ENCODE measurements at places on chromosomes 3 and 15.

DNA sequence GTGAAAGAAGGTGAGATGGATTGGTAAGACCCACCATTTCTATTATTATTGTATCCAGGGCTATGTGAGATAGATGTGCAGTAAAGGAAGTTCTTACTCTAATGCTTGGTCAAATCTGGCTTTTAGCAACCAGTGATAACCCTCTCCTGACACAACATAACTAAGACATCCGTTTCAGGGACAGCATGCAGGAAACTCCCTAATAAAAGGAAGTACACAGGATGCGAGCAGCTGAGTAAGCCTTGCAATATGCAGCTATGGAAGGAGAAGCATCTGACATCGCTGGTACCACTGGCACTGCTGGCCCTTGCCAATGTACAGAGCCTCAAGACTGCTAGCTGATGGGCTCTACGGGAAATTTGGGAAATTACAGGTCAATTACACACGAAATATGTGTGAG is 662.3 kb downstream of the NR2F2 start:
- DNase-seq: no peak

DNA sequence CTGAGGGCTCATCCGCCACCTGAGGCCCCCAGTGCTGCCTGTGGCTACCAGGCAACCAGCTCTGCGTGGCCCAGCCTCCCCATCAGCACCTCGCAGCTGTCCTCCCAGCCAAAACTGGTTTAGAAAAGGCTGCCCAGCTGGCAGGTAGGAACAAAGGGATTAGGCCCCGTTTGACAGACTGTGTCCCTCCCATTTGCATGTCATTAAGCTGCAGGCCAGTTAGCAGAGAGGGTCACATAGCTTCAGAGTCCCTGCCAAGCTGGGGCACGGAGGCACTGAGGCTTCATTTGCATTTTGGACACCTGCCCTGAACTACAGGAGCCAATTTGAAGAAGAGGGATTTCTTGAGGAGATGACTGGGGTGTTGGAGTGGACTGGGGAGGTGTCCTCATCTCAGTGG is 177.9 kb downstream of the TLE3 start:
- no peak for DNase-seq

DNA sequence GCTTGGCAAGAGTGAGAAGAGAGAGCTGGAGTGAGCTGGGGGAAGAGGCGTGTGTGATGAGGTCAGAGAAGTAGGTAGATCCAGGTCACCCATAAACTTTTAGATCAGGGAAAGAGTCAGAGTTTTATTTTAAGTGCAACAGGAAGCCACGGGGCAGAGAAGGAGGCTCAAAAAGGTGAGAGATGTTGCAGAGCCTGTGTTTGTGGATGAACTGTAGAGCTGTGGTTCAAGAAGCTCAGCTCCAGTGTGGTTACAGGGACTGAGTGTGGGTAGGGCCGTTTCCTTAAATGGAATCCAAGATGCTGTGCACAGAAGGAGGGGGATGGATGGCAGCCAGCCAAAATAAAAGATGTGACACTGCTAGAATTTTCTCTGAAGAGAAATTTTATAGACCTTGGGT is 337.2 kb downstream of the SATB1 start:
- no peak for DNase-seq

DNA sequence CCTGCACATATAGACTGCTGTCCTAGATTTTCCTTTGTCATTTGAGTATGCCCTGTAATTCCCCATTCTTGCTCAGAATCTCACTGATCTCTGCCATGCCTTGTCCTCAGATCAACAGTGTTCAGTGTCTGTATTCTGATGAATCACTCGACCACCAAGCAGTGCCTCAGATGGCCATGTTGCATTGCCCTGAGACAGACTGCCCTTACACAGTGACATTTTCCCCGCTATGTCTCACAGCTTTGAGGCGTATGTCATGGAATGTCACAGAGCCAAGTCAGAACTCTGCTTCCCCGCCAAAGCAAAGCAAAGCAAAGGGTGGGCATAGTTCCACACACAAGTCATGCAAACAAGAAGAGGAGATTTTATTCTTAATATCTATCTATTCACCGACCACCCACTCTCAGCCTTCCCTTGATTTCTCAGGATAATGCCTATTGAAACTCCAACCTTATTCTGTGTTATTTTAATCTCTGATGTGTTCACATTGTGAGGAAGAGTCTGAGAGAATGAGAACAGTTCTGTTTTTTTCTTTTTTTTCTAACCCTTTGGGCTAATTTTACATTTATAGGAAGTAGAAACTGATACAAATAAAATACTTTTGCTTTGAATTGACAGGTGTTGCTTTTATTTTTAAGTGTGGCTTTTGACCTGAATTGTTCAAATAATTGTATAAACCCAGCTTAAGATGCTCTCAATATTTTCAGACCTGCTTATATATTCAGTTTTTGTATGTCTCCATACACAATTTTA is 16.9 kb upstream of the PSMD6 start:
- no peak for DNase-seq

DNA sequence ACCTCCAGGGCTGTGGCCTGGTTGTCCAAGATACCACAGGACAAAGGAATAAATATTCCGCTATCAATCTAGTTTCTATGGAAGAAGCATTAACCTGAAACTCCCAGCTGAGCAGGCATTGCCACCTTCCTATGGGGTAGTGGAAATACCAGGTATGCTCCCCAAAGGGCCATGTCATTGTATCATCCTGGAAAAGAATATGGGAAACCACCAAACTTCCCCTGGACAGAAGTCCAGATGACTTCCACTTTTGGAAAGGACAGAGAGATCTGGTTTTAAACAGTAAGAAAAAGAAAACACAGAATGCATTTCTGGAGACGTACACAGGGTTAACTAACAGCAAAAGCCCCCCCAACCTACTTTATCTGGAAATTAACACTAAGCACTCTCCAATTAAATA is 100.2 kb downstream of the RFTN1 start:
- DNase-seq: no peak

- DNase-seq: no peak
These were observed 406.8 kb downstream of the SHQ1 start for GRCh38 chr3:72441284-72441994.

DNA sequence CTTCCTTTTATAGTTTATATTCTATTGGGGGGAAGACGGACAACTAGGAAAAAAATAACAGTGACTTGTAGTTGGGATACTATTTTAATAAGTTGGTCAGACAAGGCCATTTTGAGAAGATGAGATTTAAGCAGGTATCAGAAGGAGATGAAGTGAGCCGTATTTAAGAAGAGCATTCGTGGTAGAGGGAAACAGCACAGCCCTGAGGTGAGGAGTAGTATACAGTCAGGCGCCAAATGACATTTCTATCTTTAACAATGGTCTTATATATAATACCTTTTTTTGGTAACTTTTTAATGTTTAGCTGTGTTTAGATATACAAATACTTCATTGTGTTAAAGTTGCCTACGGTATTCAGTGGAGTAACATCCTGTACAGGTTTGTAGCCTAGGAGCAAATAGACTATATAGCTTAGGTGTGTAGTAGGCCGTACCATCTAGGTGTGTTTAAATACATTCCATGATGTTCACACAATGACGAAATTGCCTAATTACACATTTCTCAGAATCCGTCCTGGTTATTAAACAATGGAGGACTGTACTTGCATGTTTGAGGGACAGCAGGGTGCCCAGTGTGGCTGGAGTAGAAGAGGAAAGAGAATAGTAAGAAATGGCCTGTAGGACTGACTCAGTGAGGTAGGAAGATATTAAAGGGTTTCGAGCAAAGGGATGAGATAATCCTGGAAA is 1.6 kb downstream of the NKTR start:
- DNase-seq: peak; percentile 24

DNA sequence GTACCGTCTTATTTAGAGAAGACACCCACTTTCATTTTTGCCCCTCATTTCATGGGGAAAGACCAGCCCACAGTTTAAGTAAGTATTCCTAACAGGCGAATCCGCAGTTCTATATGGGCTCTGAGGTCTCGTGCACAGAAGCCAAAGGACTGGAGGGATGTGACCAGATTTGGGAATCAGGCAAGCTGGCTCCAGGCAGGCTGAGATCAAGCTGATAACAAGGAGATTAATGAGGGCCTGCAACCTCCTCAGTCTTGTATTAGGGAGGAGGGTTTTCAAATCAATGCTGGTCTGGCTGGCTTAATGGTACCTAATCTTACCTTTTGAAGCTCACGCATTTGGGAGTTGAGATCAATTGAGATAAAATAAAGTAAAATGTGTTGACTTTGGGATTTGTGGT is 15.3 kb downstream of the ST8SIA2 start:
- no peak for DNase-seq

- no peak for DNase-seq
These were observed 78.8 kb downstream of the IL5RA start for GRCh38 chr3:3031326-3031725.

GRCh38 chr3:194736277-194736895 is 50.7 kb downstream of the FAM43A start:
- no peak for DNase-seq

GRCh38 chr15:63063164-63063756 is 20.7 kb downstream of the TPM1 start:
- no peak for DNase-seq

- DNase-seq: no peak
These were observed 6.6 kb upstream of the RHCG start for GRCh38 chr15:89502867-89503595.

DNA sequence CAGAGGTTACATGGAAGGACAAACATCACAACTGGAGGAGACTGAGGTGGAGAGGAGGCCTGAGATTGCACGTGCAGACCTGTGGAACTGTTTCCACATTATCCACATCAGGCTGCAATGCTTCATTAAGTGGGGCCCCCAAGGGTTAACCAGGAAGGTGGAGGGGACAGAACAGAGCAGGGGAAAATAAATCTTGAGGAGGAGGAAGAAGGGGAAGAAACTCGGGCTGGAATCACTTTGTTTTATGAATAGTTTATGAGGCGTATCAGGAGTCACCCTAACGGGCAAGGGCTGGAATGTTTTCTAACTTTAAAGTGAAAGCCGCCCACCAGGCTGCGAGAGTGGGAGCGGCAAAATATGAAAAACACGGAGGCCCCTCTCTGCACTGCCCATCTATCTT is 154.9 kb downstream of the WNT5A start:
- DNase-seq: no peak

- DNase-seq: no peak
These were observed 20.1 kb upstream of the PRR20G start for GRCh38 chr3:127307916-127308315.

- no peak for DNase-seq
These were observed 77.1 kb downstream of the MEX3B start for GRCh38 chr15:81968691-81969090.
